GM19239 (cell line): ENCODE measurements at places on chromosomes 3 and 15.

GRCh38 chr15:37891766-37892368 lies 42.6 kb upstream of the TMCO5A start:
- DNase-seq: no peak

- no peak for DNase-seq
These were observed 14.9 kb downstream of the SOX2 start for GRCh38 chr3:181726351-181727330.

DNA sequence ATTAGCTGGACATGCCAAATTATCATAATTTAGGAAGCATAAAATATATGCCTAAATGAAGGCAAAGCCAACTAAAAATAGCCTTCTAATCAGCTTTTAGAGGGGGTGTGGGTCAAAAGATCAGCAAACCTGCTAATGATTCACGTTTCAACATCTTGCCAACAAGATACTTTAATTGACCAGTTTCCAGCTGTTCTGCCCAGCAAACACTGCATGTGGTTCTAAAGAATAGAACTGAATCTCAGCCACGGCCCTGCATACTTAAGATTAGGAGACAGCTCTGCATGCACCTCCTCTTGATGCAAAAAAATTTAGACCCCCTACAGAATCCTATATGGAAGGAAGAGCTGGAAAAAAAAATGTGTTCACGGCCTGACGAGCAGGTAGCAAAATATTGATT lies 500.5 kb downstream of the TBL1XR1 start:
- DNase-seq: no peak

GRCh38 chr15:51097553-51098330 lies 3.0 kb upstream of the TNFAIP8L3 start:
- DNase-seq: no peak

GRCh38 chr3:4375911-4376310 lies 72.7 kb downstream of the SETMAR start:
- DNase-seq: no peak

DNA sequence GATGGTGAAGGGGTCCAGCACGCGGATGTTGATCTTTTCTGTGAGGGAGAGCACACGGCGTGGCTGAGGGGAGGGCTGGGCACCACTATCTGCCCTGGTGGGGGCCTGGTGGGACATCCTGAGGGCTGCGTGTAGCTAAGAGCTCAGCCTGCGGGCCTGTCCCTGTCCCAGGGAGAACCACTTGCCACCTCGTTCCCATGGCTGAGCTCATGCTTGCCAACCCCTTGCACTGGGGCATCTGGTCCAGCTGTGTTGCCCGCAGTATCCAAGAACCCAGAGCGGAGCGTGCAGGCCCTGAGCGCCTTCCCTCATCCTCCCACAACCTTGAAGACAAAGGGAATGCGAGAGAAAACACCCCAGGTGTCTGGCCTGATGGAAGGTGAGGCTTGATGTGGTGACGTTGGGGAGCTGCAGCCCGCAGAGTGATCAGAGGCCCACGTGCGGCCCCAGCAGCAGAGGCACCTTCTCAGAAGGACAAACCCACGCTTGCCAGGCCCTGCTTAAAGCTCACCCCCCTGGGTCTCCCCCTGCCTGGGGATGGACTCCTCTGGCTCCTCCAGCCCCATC lies 28.9 kb downstream of the TKT start:
- DNase-seq: no peak

DNA sequence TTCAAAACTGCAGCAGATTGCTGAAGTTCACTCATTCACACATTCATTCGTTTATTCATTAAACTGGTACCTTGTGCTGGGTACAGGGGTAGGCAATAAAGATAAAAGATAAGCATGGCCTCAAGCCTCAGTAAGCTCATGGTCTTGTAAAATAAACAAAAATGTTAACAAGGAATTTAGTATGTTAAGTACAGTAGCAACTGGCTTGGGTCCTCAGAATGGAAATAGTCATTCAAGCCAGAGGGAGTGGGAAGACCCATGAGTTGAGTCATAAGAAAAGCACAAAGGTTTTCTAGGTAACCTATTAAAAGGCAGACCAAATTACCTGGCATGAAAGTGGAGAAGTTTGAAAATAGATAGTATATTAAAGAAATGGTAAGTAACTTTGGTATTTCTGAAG lies 163.3 kb downstream of the CDIN1 start:
- no peak for DNase-seq

- no peak for DNase-seq
These were observed 16.0 kb upstream of the MEGF11 start for GRCh38 chr15:66269326-66270090.

DNA sequence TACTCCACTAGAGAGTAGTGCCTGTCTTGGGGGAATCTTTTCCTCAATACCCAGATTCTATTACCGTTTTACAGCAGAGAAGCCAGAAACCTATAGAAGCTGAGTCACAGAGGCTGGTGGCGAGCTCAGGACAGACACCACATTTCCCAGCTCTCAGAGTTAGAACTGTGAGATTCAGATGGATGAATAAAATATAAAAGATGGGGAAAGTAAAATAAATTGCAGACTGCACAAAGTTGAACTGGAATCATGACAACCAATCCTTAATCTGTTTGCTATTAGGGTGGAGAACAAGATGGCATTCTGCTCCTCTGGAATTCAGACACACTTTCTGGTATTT lies 40.5 kb upstream of the CMSS1 start:
- no peak for DNase-seq

GRCh38 chr3:69439643-69440270 lies 53.9 kb upstream of the FRMD4B start:
- no peak for DNase-seq
